ENCODE measurements at places on chromosomes 12 and 14. TPM values are rescaled to one million over a fixed set of nuclear protein-coding genes. Genes with fewer than 3 reads are reported as not detected.

- no peak for DNase-seq
Observed at GRCh38 chr12:59724011-59724695, 128.3 kb downstream of the SLC16A7 start.

- DNase-seq, result no peak
Observed at GRCh38 chr14:87034680-87035079, 958.3 kb downstream of the GALC start.

DNA sequence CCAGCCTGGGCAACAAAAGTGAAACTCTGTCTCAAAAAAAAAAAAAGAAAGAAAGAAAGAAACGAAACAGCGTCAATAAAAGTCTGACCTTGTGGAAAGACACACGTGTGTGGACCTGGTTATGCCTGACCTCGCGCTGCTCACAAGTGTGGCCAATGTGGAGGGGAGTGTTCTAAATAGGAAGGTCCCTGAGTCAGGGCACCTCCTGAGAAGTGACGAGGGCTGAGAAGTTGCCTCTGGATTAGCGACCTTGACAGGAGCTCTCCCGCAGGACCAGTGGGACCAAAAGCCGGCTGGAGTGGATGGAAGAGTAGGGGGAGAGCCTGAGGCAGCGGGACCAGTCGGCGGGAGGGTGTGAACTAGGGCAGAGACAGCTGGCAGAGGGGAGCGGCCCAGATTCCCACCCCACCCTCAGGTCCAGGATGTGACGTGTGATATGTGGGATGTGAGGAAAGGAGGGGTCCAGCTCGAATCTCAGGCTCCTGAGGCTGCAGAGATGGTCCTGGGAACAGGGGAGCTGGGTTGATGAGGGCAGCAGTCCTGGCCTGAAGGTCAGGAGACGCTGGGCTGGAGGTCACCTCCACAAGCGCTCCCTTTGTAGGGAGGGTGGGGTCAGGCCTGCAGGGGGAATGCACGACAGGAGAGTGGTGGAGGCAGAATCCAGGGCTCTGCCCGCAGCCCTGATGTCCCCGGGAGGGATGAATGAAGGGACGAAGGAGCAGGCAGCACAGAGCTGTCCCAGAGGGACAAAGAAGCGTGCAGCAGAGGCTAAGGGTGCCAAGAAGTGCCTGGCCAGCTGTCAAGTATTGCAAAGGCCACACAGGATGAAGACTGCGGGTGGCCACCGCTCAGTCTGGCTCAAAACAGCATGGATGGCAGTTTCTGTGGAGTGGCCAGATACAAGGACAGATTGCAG, 24.8 kb upstream of the GPR68 start:
- peak; percentile 43 for DNase-seq

- DNase-seq, result peak; percentile 74
Observed at GRCh38 chr12:104877103-104877705, 80.9 kb downstream of the SLC41A2 start.

GRCh38 chr12:47280543-47281300, 201.0 kb upstream of the AMIGO2 start:
- no peak for DNase-seq

DNA sequence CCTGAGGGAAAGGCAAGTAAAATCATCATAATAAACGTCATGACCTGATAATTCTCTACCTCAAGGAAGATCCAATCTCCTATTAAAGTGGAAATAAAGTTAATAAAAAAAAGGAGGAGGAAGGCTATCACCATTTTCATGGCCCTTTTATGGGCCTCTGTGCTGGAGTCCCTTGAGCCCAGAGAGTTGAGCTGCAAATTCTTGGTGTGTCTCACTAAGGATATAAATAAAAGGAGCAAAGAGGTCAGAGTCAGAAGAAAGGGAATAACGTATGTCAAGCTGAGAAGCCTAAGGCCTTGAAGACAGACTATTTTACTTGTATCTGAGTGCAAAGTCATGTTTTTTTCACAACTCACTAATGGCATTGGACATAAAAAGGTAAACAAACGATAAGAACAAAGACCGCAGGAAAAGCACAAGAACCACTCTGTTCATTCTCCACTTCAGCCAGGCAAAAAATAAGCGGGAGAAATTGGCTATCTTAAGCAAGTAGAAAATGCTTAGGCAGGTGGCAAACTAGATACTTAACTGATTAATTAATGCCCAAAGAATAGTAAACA, 12.0 kb upstream of the SMIM10L1 start:
- DNase-seq, result no peak

- DNase-seq, result peak; percentile 90
Observed at GRCh38 chr12:52156757-52157565, 34.9 kb downstream of the KRT80 start.

DNA sequence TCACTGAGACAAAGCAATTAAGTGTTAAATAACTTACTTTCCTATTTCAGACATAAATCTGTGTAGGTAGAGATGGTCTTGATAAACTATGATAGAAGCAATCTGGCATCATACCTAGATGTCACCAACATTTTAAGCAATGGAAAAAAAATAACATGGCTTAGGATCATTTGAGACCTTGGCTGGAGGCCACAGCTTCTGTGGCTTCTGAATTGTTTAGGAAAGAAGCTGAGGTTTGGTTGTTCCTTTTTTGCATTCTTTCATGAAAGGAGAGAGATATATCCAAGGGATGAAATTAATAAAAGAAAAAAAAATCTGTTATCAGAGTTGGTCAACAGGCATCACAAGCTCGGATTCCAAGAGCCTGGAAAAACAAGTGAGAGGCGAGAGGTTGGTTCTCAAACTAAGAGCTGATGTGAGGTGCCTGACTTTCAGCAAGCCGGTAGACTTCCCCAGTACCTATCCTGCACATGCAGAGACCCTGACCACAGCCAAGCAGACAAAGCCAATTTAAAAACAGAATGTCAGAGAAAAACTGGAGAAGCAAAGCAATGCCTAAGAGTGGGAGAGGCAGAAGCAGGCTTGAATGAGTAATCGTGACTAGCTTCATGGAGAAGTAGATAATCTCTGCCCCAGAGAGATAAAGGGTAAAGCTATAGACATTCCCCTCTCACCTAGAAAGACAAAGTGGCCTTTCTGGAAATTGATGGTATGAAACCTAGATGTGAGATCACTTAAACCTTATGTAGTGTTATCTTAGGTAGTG, 43.4 kb upstream of the ST8SIA1 start:
- DNase-seq, result no peak

DNA sequence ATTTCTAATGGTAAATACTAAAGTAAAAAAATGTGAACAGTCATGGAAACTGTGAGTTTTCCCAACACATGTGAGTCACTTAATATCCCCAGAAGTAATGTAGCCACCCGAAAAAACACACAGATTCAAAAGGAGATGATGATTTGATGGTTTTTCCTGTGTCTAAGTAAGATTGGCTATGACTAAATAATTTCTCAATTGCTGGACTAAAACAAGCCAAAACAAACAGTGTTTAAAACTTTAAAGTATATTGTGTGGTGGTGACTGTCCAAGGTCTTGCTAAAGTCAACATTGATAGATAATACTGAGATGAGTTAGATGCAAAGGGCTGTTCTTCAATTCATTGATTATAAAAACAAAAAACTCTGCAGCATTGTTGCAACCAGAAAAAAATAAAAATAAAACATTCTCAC, 89.6 kb upstream of the SOX5 start:
- no peak for DNase-seq

GRCh38 chr12:67545298-67545697, 103.2 kb upstream of the DYRK2 start:
- no peak for DNase-seq

DNA sequence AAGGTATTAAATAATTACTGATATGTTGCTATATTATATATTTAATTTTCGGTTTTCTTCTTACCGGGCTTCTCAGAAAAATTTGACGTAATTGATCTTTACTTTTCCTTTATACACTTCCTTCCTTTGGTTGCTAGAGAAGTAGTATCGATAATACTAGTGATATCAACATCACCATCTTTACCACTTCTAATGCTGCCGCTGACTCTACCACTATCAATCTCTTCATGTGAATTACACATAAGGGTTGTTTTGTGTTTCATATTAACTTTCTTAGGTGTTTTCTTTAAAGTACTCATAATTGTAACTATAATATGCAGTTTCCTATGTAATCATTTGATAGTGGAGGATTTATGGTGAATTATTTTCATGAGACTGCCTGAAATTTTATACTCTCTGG, 30.9 kb upstream of the KLRF1 start:
- DNase-seq, result no peak

DNA sequence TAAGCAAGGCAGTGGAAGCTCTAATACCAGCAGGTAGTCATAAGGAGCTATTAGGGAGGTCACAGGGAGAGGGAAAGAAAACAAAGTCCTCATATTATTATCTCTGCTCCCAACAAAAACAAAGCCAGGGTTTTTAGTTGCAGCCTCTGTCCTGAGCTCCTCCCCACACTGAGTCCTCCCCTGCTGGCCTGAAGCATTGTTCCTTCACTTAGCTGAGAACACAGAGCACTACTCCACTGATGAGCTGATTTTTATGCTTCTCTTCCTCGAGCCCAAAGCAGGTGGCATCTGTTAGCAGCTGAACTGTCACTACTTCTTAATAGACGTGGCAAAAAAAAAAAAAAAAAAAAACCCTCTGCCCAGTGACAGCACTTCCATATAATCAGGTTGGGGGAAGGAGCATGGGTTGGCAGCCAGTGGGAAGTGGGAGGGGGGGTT, 10.5 kb upstream of the STAC3 start:
- DNase-seq, result no peak

DNA sequence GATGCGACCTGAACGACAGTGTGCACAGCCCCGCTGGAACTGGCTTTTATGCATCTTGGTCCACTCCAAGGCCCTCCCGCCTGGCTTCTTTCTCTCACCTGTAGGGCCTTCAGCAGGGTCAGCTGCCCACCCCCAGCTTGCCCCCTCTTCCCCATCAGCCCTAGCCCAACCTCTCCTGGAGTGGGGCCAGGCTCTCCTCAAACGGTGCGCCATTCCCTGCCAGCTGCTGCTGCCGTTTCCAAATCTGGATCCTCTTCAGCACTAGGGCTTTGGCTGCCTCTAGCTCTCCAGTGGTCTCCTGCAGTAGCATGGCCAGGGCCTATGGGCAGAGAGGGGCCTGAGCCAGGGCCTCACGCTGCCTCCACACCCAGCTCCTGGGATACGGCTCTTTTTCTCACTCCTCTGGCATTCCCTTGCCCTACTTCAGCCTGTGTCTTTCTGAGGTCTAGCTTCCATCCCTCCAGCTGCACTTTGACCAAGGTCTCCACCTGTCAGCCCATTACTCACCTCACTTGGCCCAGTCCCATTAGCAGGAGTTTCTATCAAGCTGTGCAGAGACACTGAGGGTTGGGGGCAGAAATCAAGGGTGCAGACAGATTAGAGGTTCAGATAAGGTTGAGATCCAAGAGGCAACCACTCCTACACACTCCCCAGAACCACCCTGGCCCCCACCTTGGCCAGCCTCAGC, 5.0 kb downstream of the STAT6 start:
- peak; percentile 61 for DNase-seq

GRCh38 chr12:131202592-131203378, 249.1 kb downstream of the ADGRD1 start:
- no peak for DNase-seq

DNA sequence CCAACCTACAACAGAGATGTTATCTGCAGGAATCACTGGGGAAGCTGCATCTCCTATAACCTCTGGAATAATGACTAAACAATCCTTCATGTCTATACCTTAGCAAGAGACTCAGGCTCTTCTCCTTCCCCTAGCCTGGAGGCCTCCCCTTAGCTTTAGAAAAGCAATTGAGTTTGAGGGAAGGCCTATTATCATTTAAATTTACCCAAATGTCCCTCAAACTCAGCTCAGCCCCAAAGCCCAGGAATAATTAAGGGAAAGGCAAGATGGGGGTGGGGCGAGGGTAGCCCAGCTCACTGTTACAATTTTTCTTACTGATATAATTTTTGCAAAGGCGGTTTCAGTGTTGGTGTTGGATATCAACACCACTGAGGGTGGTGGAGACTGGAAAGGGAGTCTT, 151.4 kb upstream of the EEA1 start:
- no peak for DNase-seq

GRCh38 chr12:29212682-29213403, 63.8 kb downstream of the FAR2 start:
- DNase-seq, result no peak

GRCh38 chr12:11698729-11699128, 49.3 kb downstream of the ETV6 start:
- no peak for DNase-seq

MYF6 gene
- 0.11 TPM for polyA plus RNA-seq

CLECL1 gene
- polyA plus RNA-seq, result 0.14 TPM

SOCS2 gene
- 16.9 TPM for polyA plus RNA-seq

OTX2 gene
- not detected for polyA plus RNA-seq

DNM1L gene
- polyA plus RNA-seq, result 41.7 TPM

LRRK2 gene
- polyA plus RNA-seq, result 5.9 TPM

MYBPC1 gene
- polyA plus RNA-seq, result 15.7 TPM

EXOC5 gene
- polyA plus RNA-seq, result 11.3 TPM

FOXN4 gene
- not detected for polyA plus RNA-seq

SCN8A gene
- 0.07 TPM for polyA plus RNA-seq

IKZF4 gene
- polyA plus RNA-seq, result 2.7 TPM

Data from right cardiac atrium (tissue), 5 donors.